NCI-H69 (cell line): ENCODE measurements at places on chromosomes 16 and 17.

DNA sequence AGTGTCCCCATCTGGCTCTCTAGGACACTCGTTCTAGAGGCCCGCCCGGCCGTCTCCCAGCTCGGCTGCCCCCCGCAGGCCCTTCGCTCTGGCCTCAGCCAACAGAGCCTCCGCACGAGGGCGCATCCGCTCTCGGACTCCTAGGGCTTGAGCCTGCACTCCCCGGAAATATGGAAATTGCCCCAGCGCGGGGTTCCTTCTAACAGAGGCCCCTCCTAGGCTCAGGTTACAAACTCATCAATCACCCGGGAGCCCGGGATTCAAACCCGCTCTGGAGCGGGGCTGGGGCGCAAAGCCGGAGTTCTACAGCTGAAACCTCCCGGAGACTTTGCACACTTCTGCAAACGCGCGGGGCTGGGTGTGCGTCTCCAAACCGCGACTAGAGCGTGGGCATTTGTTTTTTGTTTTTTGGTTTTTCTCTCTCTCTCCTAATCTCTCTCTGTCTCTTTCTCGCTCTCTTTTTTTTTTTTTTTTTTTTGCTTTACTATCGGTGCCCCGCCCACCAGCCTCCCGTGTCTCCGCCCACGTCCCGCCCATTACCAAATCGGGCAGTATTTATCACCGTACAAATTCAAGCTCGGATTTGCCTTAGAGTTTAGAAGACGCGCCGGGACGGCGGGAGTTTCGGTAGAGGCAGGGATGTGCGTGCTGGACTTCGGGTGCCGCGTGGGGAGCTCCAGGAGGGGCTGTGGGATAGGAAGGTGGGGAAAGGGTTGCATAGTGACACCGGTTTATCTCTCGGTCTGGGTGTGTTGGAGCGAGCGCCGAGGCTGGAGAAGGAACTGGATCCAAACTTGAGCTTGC lies 2.4 kb upstream of the FOXL1 start:
- DNase-seq = peak; percentile 61

- peak; percentile 49 for DNase-seq
These were observed 650 bp downstream of the KIAA0753 start for GRCh38 chr17:6639586-6640535.

DNA sequence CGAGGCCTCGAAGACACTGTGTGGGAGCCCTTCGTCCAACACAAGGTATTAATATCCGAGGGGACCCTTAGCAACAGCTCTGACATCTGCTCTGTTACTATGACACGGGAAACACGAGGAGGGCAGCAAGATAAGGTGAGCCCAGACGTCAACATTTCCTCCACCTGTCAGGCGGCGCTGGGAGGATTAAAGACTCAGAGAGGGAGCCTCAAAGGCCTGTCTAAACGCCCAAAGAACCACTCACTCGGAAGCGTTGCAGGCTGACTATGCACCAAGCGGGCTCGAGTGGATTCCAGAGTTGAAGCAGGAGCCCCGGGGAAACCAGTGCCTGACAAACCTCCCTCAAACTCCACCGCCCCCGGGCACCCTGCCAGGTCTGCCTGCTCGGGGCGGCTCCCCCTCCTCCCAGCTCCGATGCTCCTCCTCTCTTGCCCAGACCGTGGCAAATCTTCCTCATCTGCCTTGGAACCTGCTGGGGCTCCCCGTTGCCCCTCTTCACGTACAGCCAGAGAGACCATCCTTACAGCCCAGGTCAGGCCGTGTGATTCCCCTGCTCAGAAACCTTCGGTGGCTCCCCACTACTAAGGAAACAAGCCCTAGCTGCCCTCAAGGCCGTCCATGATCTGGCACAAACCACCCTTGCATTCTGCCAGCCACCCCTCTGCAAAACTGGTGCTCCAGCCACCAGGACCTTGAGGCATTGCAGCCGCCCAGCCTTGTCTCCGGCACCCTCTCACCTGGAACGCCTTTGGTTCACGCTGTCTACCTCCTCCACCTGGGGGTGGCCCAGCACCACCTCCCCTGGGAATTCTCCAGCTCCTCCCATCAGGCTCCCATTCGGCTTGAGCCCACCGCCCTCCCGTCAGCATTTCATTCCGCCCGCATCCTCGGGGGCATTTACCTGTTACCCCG lies 16.2 kb downstream of the RPH3AL start:
- DNase-seq = peak; percentile 8

GRCh38 chr16:86299882-86300610 lies 210.3 kb upstream of the FOXF1 start:
- DNase-seq = no peak

DNA sequence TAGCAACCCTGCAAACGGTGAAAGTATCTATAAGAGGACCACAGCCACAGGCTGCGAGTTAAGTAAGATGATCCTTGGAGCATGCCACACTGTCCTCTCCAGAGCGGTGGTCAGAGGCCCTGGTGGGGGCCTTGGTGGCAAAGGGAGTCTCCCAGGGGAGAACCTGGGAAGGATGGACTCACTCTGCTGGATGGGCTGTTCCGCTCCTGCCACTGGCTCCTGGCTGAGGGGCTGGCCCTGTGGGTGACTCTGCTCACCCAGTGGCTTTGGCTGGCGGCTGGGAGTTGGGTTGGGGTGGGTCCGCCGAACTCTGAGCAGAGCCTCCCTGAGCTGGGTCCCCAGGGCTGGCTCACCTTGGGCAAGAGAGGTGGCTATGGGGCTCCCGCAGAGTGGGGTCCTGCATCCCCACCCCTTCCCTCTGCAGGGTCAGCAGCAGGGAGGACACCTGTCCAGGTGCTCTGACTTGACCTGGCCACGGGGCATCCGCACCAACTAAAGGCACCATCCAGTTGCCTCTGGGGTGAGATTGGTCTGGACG lies 7.3 kb downstream of the CDK5R1 start:
- DNase-seq = peak; percentile 47

- DNase-seq = no peak
These were observed 52.1 kb downstream of the CMIP start for GRCh38 chr16:81496742-81497141.

- DNase-seq = no peak
These were observed 44.5 kb upstream of the CDYL2 start for GRCh38 chr16:80848862-80849261.

DNA sequence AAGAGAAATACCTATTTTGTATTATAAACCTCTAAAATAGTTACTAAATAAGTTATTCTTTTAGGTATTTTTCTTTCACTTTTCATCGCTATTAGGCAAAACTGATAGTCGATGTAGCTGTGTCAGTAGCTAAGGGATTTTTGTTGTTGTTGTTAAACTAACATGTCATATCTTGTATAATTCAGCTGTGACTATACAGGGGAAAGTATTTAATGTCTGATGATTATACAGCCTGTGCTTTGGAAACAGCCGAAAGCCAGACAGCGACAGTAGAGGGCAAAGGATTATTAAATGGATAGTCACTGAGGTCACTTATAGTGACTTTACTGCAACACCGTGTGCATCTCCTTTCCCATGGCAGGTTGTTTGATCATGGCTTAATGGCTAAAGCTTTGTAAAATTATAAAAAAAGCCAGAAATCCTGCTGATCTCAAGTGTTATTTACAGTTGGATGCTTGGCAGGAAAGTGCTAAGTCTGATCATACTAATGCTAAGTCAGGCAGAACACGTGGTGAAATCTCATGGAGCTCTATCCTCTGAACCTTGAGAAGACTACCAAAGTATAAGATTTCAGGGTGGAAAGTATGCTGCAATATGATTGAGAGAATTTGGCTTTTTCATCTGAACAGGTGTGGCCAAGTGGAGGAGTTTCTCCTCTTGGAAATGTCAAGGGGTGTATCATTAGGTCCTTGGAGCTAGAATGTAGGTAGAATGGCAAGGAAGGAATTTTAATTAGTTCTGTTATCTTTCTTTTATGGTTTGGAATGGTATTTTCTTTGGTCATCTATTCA lies 88.4 kb downstream of the FTO start:
- DNase-seq = no peak

DNA sequence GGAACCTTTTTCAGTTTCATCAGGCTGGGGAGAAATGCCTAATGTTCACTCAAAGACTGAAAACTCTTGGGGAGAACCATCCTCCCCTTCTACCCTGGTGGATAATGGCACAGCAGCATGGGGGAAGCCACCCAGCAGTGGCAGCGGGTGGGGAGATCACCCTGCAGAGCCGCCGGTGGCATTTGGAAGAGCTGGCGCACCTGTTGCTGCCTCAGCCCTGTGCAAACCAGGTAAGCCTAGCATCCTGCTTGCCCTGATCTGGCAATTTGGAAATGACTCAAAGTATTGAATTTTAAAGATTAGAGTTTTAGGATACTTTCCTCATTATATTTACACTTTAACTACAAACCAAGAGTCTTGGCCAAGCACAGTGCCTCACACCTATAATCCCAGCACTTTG lies 63.8 kb downstream of the TMC6 start:
- no peak for DNase-seq

DNA sequence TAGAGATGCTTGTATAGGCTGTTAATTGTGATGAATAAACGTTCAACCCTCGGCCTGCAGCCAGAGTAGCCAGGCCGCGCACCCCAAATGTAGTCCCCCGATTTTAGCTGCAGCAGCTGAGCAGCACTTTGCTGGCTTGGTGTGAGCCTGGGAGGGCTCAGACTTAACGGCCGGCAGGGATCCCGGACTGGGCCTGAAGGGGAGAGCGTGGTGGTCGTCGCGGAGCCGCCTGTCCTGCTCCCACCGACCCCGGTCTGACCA lies 11.9 kb downstream of the ZNF629 start:
- DNase-seq = no peak

DNA sequence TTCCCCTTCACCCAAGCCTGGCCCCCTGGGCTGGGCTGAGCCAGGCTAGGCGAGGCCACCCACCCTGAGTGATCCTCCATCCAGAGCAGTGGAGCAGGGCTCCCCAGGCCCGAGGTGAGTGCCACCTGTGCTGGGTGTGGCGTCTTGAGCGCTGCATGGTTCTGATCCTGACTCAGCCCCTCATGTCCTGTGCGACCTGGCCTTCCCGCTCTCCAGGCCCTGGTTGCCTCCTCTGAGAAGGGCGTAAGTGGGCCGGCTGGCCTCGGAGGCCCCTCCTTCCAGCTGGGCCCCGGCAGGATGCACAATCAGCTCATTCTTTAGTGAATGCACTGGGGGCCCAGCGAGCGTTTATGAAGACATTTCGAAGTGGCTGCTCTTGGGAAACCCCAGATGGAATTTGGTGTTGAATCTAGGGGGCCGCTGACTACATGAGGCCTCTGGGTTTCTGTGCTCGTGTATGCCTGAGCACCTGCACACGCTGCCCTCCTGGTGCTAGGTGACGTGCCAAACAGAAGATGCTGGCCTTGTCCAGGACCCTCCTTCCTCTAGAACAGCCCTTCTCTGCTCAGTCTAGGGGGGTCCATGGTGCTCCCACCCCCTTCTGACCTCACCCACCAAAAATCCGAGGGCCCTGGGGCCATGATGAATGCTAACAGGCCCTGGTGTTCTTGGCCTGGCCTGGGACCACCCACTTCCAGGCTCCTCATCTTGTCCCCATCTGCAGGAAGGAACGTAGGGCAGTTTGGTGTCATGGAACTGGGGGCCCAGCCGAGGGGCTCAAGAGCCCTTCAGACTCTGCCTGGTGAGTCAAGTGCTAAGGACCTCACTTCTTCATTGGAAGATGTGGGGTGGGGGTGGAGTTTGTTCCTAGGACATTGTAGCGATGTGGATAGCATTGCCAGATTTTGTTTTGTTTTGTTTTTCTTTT lies 3.6 kb upstream of the TMEM92 start:
- no peak for DNase-seq

GRCh38 chr16:88375996-88376834 lies 6.5 kb upstream of the ZNF469 start:
- no peak for DNase-seq

DNA sequence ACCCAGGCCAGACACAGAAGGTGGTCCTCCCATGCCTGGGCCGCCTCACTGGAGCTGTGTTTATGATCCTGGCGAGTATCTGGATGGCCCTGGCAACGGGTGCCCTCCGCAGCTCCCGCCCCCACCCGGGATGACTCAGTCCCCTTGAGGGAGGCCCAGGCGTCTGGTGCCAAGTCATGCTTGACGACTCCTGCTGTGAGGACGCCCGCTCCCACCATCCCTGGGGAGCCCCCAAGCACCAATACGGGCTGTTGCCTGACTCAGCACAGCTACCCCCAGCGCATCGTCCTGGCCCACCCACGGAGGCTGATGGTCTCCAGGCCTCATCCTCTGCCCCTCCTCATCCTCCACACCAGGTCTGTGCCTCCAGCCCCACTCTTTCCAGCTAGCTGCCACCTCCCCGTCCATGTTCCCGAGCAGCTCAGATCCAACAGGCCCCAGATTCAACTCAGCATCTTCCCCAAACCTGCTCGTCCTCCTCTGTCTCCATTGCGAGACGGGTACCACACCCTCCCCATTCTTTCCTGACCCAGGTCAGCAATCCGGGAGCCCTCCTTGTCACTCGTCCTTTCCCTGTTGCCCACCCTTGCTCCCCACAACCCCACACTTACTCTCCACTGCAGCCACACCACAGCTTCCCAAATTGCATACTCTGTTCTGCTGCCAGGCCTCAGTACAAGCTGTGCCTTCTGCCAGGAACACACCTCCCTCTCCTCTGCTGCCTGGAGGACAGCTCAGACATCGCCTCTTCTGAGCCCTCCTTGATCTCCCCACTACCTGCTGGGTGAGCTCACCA lies 2.6 kb downstream of the CAMKK1 start:
- peak; percentile 72 for DNase-seq

GRCh38 chr17:51739245-51739886 lies 419.1 kb downstream of the CA10 start:
- peak; percentile 58 for DNase-seq

GRCh38 chr17:75371981-75372380 lies 33.5 kb downstream of the GRB2 start:
- DNase-seq = no peak

DNA sequence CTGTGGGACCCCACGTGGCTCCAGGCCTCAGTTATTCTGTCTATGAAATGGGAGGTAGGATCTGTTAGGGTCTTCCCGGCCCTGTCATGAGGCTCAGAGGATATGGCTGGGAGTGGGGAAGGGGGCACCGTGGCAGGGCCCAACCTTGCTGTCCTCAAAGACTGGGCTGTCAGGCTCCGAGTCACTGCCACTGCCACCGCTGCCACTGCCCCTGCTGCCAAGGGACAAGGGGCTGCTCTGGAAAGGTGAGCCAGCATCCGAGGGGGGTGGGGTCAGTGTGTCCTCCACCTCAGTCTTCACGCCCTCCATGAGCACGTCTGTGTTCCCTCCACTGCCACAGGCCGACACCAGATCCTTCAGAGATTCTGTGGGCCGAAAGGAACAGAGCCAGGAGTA lies 19.2 kb downstream of the SREBF1 start:
- DNase-seq = no peak
